ENCODE measurements at places on chromosomes 16 and 17.
A peak's percentile ranks its signal among the peaks of the same experiment; 100 is the strongest.

- DNase-seq: no peak
Observed at GRCh38 chr17:2981325-2981724, 82.1 kb downstream of the OR1D5 start.

DNA sequence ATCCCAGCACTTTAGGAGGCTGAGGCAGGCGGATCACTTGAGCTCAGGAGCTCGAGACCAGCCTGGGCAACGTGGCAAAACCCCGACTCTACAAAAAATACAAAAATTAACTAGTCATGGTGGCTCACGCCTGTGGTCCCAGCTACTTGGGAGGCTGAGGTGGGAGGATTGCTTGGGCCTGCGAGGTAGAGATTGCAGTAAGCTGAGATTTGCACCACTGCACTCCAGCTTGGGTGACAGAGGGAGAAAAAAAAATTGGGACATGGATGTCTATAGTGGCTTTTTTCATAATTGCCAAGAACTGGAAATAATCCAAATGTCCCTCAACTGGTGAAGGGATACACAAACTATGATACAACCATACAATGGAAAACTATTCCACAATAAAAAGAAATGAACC lies 28.6 kb downstream of the OSBPL7 start:
- DNase-seq: no peak

DNA sequence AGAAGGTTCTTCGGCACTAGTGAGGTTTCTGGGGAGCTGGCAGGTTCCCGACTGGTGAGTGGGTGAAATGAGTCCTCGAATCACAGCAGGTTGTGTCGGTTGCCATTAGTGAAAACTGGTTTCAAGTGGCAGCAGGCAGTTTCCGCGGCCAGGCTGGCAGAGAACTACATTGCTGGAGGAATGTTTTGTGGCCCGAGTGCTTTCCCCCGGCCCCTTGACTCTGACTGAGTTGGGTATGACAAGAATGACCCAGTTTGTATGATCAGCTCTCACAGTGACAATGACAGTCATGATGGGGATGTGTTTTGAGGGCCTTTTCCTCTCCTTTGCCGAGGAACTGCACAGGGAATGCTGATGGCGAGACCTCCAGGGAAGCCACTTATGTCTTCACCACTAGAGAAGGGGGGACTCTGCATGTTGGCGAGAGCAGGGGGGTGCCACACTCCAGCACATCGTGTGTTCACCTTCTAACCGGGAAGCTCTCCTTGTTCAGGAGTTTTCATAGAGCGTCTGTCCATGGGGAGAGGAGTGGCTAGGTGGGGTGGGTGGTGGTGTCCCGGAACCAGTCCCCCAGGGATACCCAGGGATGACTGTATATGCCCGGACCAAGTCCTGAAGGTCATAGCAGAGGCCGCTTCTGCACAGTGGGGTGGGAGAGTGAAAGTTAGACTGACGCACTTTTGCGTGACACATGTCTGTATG lies 206.0 kb upstream of the CHMP6 start:
- no peak for DNase-seq

GRCh38 chr17:30369995-30370394 lies 8.7 kb upstream of the CPD start:
- DNase-seq: no peak

GRCh38 chr17:6981426-6981825 lies 14.4 kb upstream of the ALOX12 start:
- no peak for DNase-seq

DNA sequence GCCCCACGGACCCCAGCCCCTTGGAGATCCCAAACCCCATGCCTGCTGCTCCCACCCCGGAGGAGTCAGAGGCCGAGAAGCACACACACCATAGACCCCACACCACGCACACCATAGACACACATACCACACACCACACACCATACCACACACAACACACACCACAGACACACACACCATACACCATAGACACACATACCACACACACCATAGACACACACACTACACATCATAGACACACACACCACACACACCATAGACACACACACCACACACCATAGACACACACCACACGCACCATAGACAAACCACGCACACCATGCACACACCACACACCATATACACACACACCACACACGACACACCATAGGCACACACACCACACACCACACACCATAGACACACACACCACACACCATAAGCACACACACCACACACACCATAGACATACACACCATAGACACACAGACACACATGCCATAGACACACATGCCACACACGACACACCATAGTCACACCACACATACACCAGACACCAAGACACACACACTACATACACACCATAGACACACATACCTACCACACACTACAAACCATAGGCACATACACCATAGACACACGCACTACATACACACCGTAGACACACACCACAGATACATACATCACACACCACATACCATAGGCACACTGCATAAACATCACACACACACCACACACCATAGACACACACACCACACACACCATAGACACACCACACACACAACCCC lies 11.3 kb downstream of the TBC1D16 start:
- DNase-seq: no peak

DNA sequence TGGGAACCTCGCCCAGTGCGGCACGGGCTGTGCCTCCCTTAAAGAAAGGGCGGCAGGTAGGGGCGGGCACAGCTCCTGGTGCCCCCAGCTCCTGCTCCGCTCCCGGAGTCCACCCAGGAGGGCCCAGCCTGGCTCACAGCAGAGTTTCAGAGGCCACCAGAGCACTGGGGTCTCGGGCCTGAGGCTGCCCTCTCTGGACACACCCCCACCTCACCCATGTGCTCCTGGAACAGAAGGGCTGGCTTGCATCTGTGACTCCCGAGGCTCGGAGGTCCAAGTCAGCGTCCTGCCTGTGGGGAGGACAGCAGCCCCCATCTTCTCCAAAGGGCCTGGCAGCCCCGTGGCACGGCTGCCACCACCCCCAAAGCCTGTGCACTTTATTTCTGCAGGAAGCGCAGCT lies 62.7 kb downstream of the RBFOX3 start:
- DNase-seq: no peak

GRCh38 chr16:74071996-74072535 lies 224.5 kb upstream of the PSMD7 start:
- no peak for DNase-seq

- DNase-seq: peak; percentile 89
Observed at GRCh38 chr17:49575679-49576087, at the start of gene NXPH3. Gene NXPH3, plus strand, starts transcription at chr17:49575871. Its CDS starts 349 bp downstream, at chr17:49576220.

DNA sequence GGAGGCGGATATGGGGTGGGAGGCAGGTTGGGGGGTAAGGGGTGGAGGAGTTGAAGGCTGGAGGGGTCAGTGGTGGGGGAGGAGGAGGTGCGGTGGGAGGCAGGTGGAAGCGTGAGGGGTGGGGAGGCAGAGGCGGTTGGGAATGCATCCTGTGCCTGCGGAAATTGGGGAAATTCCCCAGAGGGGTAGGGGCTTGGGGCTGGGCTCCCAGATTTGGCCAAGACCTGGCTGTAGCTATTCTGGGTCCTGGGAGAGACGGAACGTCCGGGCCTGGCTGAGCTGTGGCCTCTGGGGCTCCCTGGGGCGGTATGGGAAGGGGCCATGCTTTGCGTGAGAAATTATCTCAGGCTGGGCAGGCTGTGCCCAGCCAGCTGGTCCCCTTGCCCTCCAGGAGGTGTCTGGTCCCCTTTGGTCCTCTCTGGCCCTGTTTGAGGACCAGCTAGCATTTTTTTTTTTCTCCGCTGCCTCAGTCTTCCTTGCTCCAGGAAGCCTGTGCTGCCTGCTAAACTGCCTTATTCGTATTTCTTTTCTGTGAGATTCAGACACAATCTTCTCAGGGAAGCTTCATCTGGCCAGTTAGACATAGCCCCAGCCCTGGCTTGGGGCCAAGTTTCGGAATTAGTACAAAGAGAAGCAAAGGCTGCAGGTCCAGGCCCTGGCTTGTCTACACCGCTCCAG lies 7.3 kb upstream of the TRPV2 start:
- peak; percentile 47 for DNase-seq

GRCh38 chr17:57986841-57987580 lies 1.0 kb downstream of the VEZF1 start:
- peak; percentile 65 for DNase-seq

GRCh38 chr17:79985943-79986391 lies 49.7 kb downstream of the TBC1D16 start:
- DNase-seq: no peak

DNA sequence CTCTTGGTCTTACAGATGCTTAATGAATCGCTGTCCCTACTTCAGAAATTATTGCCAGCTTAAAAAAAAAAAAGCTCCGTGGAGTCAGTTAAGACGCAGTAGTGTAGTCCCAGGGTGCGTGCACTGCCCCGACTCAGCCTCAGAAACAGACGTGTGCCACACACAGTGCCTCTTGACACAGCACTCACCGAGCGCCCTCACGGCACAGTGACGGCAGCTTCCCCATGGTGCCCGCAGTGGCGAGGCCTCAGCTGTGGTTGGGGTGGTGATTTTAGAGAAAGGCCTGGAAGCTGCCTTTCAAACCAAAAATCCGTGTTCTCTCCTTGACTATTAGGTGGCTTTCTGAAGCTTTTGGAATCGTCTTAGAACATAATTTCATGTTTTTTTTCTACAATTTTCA lies 13.9 kb downstream of the TCF25 start:
- DNase-seq: no peak

GRCh38 chr16:70746708-70747424 lies 54.1 kb downstream of the VAC14 start:
- DNase-seq: peak; percentile 43

All from iPS-NIHi11 (cell line).